ENCODE measurements at places on chromosomes 12 and 14. TPM values are rescaled to one million over a fixed set of nuclear protein-coding genes. Genes with fewer than 3 reads are reported as not detected.

MIPOL1 gene
- 3.5 TPM for total RNA-seq

CLEC9A gene
- not detected for total RNA-seq

GLIPR1L1 gene
- total RNA-seq, result not detected

DNA sequence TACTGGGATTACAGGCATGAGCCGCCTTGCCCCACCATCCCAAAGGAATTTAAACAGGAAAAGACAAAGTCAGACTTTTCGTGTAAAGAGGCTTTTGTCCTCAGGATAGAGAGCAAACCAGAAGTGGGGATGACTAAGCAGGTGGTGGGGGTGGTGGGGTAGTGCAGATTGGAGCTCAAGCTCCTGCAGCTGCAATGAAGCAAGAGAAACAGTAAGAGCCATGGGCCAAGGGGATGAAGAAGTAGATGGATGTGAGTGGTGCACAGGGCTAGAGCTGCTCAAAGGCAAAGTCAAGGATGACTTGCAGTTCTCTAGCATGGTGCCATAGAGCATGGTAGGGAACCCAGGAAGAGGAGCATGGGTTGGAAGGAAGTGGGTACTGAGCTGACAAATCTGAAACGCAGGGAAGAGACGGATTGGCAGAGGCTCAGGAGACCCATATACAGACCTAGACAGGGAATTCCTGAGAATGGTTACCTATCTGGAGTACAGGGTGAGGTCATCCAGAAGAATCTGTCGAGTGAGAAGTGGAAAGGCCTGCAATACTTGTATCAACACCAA lies 11.4 kb upstream of the RNF34 start:
- H3K4me3 ChIP-seq, result no peak overlapping the region
- peaks cover 4% of the 10 kb centered on the region for H3K4me1 ChIP-seq
- no peak for DNase-seq

DNA sequence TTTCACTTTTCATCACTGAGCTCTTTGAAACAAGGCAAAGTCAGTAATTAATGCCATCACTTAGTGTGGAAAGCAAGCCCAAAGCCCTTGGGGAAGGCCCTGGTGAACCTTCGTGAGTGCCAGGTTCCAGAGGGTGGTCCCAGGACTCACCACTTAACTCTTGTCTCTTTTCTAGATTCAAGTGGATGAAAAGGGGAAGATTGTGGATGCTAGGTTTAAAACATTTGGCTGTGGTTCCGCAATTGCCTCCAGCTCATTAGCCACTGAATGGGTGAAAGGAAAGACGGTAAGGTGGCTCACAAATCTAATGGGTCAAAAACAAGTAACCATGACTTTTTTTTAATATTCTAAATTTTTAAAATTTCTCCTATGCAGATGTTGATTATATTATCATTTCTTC lies 2.8 kb downstream of the ISCU start:
- no peaks in the 10 kb centered on the region for H3K27me3 ChIP-seq
- H3K4me3 ChIP-seq, result no peak overlapping the region
- DNase-seq, result no peak
- H3K4me1 ChIP-seq, result peaks cover 32% of the 10 kb centered on the region
- peaks cover 50% of the 10 kb centered on the region for H3K36me3 ChIP-seq

GRCh38 chr14:93249128-93249831 lies 42.2 kb downstream of the UBR7 start:
- H3K4me1 ChIP-seq, result no peaks in the 10 kb centered on the region
- no peak for DNase-seq
- no peak overlapping the region for H3K4me3 ChIP-seq

GRCh38 chr12:59059088-59059935 lies 139.0 kb upstream of the LRIG3 start:
- no peaks in the 10 kb centered on the region for H3K27me3 ChIP-seq
- no peak for DNase-seq
- no peak overlapping the region for H3K27ac ChIP-seq
- peaks cover 10% of the 10 kb centered on the region for H3K4me1 ChIP-seq
- H3K4me3 ChIP-seq, result no peak overlapping the region

- H3K27ac ChIP-seq, result no peak overlapping the region
- H3K36me3 ChIP-seq, result peaks cover 35% of the 10 kb centered on the region
- H3K4me1 ChIP-seq, result peaks cover 10% of the 10 kb centered on the region
- DNase-seq, result peak; percentile 20
Measured at GRCh38 chr14:21015312-21015711, 9.5 kb downstream of the NDRG2 start.

DNA sequence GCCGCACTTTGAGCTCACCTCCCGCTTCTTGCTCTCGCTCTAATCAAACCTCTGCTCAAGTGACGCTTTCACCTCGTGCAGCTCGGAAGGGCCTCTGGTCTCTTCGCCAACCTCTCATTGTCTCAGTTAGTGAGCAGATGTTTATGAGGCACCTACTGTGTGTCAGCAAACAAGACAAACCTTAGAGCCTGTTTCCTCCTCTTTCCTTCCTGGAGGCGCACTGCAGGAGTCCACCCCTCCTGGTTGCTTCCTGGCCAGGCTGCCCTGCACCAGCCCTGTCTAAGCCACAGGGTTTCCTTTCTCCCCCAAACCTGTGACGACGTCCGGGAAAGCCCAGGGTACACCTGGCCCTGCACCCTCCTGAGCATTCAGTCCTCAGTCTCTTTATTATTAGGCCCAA lies 84.2 kb downstream of the PHETA1 start:
- DNase-seq, result no peak
- H3K4me1 ChIP-seq, result no peaks in the 10 kb centered on the region
- H3K27ac ChIP-seq, result no peak overlapping the region

GRCh38 chr12:14956024-14956891 lies 5.1 kb downstream of the ARHGDIB start:
- H3K4me1 ChIP-seq, result peaks cover 56% of the 10 kb centered on the region
- no peaks in the 10 kb centered on the region for H3K36me3 ChIP-seq

DNA sequence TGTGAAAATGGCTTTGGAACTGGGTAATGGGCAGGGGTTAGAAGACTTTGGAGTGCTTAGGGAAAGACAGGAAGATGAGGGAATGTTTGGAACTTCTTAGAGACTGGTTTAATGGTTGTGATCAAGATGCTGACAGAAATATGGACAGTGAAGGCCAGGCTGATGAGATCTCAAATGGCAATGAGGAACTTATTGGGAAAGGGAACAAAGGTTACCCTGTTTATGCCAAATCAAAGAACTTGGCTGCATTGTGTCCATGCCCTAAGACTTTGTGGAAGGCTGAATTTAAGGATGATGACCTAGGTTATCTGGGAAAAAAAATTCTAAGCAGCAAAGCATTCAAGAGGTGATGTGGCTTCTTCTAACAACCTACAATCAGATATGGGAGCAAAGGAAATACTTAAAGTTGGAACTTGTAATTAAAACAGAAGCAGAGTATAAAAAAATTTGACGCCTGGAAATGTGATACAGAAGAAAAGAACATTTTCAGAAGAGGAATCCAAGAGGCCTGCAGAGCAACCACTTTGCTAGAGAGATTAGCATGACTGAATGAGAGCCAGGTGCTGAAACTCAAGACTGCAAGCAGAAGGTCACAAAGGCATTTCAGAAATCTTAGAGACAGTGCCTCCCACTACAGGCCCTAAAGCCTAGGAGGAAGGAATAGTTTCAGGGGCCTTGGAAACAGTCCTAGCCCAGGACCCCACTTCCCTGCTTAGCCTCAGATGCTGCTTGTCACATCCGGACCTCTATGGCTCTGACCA lies 65.6 kb upstream of the FLRT2 start:
- H3K27ac ChIP-seq, result no peak overlapping the region
- H3K4me1 ChIP-seq, result peaks cover 4% of the 10 kb centered on the region
- no peak overlapping the region for H3K4me3 ChIP-seq
- H3K27me3 ChIP-seq, result no peaks in the 10 kb centered on the region
- no peak for DNase-seq
- no peaks in the 10 kb centered on the region for H3K36me3 ChIP-seq

DNA sequence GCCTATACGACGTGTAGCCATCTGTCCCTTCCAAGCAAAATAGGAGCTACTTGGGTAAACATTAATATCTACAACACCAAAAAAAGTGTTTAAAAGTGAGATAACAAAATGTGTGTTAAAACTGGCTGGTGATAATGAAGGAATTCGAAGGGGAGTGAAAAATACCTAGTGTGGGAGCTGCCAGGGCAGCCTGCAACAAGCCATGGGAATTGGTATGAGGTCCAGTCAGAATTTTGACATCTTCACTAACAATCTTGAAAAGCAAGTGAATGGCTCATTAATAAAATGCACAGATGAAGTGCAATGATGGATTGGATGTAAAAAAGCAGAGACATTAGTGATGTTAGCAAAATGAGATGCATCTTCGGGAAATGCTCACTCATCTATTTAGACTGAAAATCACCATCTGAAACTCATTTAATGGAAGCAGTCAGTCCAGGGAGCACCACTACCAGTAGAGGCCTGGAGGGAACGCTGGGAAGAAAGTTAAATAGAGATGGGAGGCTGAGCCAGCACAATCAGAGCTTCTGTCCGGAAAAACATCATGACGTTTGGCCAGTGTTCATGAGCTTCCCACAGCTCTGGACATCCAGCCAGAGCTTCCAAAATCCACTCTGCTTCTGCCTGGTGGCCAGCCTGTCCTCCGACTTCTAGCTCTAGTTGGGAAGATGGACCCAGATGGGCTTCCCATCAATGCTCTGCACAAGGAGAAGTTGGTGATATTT lies 405.0 kb upstream of the TMTC1 start:
- no peak overlapping the region for H3K27ac ChIP-seq
- no peaks in the 10 kb centered on the region for H3K4me1 ChIP-seq
- no peak for DNase-seq
- no peak overlapping the region for H3K4me3 ChIP-seq
- H3K36me3 ChIP-seq, result no peaks in the 10 kb centered on the region
- peaks cover 3% of the 10 kb centered on the region for H3K27me3 ChIP-seq

GRCh38 chr14:92527721-92528120 lies 14.1 kb downstream of the RIN3 start:
- no peak overlapping the region for H3K27ac ChIP-seq
- no peak overlapping the region for H3K4me3 ChIP-seq
- no peaks in the 10 kb centered on the region for H3K36me3 ChIP-seq
- no peaks in the 10 kb centered on the region for H3K27me3 ChIP-seq

DNA sequence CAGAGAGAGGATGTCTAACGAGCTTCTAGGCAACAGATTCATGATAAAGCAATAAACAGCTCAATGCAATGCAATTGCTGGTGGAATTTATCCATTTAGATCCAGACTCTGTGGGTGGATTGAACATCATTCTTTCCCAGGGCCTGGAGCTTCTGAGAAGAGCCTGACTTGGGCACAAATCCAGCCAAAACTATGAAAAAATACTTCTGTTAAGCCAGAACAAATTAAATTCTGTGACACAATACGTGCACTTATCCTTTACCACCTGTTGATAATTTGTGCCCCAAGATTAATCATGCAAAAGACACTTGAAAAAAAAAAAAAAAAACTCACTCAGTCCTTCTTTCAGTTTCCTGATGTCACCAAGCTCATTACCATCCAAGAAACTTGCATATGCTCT lies 446.0 kb upstream of the DCN start:
- H3K27ac ChIP-seq, result no peak overlapping the region
- no peaks in the 10 kb centered on the region for H3K36me3 ChIP-seq
- no peaks in the 10 kb centered on the region for H3K4me1 ChIP-seq
- H3K27me3 ChIP-seq, result no peaks in the 10 kb centered on the region
- no peak for DNase-seq
